Stimulated activated CD8-positive, alpha-beta memory T cell treated with anti-CD3 and anti-CD28 coated beads, Interleukin-4, amount 100 ng/mL, for 4 hours (primary cell): ENCODE measurements at places on chromosomes 2 and 18.

GRCh38 chr2:100426384-100426720, 8.9 kb upstream of the CHST10 start:
- no peak for DNase-seq

GRCh38 chr2:46241344-46241743, 55.9 kb upstream of the EPAS1 start:
- no peak for DNase-seq

DNA sequence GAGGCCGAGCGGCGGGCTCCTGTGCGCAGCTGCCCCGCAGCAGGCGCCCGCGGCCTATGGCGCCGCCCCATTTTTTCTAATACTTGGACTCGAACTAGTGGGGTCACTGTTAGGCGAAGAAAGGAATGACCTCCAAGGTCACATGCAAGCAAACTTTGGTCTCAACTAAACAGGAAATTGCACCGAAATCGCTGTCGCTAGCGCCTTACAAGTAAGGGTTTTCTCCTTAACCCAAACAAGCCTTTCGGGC, 339 bp downstream of the ACAA2 start:
- DNase-seq, result no peak

DNA sequence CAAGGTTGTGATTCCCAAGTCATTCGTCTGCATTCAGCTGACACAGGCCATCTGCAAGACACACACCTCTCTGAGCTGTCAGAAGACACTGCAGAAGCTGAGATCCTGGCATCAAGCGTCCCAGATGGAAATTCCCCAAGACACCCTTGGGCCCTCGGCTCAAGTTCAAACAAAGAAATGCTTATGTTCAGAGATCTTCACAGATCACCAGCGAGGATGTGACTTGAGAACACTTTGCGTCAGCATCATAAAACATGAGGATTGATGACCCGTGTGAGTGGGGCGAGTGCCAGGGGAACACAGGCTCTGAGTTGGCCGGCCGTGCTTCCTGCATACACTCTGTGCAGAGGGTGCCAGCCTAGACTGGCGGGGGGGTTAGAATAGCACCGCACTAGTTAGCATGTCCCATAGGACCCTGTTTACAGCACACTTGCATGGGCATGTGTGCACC, 36.8 kb downstream of the KCNIP3 start:
- DNase-seq, result no peak

- no peak for DNase-seq
These were observed at the start of gene TWIST2 for GRCh38 chr2:238847841-238848690. TWIST2 (plus strand) TSS chr2:238848085; CDS start chr2:238848216, 131 bp downstream.

DNA sequence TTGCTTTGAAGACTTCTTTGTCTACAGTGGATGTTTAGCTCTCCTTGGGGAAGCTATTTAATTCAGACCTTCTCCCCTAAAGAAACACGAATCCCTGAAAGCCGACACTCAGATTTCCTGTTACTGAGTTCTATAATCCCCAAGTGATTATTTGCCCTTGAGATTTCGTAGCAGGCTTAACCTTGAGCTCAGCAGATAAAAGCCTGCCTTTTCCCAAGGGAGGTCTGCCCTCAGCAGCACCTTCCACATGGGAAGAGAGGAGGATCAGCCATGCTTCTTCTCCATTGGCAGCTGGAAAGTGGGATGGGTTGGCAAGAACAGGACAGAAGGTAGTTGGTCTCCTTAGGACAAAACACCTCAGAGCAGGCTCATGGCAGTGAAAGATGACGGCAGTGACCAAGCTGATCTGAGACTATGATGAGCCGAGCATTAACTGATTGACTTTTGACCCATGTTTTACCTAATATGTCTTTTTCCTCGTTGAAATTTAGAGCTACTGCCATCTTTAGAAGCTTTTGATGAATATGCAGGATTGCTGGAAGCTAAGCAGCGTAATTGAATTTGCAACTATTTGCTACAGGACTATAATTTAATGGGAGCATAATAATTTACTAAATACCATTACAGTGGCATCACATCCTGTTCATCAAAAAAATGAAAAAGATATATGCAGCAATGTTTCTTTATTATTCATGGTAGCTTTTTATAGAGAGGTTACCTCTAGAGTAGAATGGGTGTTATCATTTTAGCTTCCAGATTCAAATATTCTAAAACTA, 511.1 kb upstream of the ID2 start:
- DNase-seq, result no peak
